Stimulated activated CD4-positive, alpha-beta T cell treated with anti-CD3 and anti-CD28 coated beads, TNF-alpha, amount 100 ng/mL, for 4 hours (primary cell): ENCODE measurements at places on chromosomes 6 and 20.

DNA sequence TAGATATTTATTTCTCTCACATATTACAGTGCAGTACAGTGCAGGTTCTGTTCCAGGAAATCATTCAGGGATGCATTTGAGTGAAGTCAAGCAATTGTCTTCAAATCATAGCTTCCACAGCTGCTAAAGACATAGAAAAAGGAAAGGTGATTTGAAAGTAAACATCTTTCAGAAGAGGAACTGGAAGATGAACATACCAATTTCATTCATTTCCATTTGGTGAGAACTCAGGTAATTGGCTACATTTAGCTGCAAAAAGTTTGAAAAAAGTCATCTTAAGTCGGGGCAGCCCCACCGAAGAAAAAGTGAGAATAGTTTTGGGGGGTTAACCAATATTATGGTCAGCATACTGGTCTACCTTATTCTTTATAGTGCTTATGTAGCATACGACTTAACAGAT is 61.4 kb upstream of the IL20RA start:
- DNase-seq = no peak

DNA sequence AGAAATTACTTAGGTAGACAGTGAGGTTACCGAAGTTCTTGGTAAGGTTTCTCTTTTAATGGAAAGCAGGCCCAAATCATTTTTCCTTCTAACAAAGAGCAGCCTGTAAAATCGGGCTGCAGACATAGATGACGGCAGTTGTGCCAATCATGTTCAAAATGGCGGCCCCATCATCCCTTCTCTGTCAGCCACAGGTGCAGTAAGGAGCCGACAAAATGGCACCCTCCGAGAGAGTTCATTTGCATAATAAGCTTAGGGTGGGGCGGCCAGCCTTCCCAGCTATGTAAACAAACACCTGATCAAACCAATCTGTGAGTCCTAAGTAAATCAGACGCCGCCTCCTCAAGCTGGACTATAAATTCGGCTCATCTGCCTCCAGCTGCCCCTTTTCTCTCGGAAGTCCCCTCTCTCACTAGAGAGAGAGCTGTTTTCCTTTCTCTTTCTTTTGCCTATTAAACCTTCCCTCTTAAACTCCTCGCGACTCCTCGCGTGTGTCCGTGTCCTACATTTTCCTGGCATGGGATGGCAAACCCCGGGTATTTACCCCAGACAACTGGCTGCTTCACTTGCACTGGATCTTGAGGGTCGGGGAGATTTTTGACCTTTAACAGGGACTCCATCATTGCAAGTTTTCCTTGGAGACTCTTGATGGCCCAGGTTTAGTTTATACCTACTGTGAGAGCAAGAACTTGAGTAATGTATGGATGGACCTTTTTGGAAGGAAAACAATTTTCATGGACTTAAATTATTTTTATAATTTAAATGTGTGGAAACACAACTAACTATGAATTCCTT is 8.9 kb upstream of the DDR1 start:
- no peak for DNase-seq

DNA sequence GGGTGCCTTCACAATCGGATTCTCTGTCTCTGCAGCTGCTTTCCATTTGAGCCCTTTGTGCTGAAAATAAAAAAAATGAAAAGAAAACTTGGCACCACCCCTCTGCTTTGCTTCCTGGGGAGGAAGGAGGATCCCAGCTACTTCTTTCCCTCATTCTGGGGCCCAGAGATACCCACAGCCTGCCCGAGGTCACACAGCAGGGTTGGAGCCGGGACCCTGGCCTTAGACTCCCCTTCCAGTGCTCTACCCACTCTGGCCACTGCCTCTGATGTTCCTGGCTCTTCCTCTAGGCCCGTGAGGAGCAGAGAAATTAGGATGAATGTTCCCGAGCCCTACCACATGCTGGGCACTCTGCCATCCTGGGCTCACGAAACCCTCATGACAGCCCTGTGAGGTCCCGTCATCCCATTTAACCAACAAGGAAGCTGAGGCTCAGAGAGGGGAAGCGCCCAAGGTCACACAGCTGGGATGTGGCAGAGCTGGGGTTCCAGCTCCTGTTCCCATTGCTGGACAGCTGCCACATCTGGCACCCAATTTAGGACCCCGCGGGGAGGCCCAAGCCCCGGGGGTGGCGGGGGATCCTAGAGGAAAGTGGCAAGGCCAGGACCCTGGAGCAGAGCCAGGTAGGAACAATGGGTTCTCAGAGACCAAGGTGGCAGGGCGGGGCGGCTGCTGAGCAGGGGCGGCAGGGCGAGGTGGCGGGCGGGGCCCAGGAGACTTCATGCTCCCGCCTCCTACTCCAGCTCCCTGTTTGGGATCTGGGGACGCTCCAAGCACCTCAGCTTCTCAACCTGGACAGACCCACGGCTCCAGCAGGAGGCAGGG is 76.6 kb downstream of the CEBPB start:
- DNase-seq = no peak

DNA sequence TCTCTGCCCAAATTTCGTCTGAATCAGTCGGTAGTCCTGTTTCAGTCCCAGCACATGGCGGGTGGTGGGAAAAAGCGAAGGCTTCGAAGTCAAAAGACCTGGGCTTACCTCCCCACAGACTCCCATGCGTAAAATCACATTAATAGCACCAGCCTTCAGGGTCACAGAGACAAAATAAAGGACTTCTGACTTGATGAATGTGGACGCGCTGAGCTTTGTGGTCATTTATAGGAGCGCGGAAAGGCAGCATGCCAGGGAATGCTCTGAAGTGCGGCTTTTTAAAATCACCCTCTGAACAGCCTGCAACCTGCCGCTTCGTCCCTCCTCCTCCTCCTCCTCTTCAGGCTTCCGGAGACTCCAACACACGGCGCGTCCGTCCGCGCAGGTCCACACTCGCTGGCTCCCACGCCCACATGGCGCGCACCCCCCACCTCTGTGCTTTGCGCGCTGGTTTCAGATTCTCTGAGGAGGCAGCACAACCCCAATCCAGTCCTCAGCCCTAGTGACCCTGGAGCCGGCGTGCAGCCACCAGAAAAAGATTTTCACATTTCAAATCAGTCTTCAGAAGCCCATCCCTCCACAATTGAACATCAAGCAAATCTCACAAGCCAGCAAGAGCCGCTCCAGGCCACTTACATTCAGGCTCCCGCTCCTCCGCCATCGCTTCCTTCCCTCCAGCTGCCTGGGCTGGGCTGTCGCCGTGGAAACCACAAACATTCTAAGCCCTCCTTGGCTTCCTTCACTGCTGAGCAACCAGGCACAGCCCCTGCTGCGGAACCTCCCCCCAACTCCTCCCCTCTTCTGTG is at the start of gene C6orf118:
C6orf118 (minus strand) TSS at position 680 of the 806 bp plus-strand sequence; CDS start at position 661, 19 bp downstream.
- DNase-seq = no peak

GRCh38 chr6:143146186-143146851 is 85.6 kb downstream of the AIG1 start:
- no peak for DNase-seq

DNA sequence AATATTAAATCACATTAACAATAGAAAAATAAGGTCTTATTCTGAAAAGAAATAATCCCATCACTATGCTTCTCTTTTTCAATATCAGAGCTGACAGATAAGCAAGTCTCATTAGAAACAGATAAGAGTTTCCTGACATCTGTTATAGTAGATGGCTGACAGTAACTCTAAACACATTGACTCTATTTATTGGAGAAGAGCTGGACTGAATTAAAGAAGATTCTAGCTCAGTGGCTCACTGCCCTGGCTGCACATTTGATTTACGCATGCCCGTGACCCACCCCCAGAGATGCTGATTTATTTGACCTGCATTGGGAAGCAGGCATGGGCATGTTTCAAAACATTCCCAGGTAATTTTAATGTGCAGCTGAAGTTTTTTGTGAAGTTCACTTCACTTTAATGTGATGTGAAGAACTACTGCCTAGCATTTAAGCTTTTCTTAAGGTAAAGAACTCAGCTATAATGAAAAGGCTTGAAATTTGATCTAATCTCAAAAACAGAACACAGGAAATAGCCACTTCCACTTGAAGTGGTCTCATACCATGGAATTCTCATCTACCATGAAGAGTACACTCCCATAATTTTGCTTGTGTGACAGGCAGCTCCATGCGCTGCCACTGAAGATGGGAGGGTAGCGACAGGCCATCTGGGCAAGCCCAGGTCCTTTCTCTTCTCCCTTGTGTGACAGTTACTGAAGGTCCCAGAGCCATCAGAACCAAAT is 162.3 kb downstream of the TPBG start:
- no peak for DNase-seq

GRCh38 chr20:24790746-24791283 is 158.3 kb upstream of the CST7 start:
- no peak for DNase-seq

DNA sequence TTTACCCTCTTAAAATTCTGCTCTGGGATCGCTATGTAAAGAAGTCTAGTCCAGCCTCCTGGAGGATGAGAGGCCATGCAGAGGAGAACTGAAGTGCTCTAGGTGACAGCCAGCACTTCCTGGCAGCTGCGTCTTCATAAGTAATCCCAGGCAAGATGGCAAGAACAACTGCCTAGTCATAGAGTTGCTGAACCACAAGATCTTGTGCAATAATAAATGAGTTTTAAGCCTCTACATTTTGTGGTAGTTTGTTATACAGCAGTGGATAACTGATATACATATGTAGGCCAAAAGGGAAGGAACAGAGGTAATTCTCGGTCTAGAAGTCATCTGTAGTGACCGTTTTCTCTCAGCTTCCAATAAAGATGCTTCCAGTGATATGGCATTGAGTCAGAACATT is 103.8 kb upstream of the FLRT3 start:
- DNase-seq = no peak

DNA sequence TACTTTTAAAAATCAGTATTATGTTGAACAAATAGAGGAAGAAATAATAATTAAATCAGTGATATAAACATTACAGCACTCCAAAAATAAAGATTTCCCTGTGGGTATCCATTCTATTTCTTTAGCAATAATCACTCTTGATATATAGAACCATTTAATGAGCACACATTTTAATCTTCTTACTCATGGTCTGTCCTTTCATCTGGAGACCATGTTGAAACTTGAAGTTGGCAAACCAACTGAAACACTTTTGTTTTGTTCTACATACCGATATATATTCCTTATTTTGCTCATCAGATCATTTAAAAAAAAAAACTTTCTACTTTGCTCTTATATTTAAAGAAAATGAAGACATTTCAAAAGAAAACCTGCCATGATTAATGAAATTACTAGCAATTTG is 13.4 kb downstream of the C6orf58 start:
- no peak for DNase-seq

GRCh38 chr6:3305831-3306230 is 47.1 kb downstream of the PSMG4 start:
- no peak for DNase-seq

DNA sequence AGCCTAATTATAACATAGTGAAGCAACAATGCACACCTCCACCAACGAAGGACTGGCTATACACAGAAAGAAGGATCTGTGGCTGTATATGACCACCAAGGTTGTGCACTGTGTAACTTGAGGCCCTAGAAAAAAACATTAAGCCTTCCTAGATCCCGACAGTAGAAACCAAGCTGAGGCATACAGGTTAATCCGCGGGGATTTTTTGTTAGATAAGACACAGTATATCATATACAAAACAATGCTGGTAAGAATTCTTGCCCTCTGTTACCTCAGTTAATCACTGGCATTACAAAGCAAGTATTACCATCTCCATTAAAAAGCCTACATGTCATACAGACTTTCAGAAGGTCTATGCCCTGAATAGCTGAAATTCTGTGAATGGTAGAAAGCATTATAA is 228.8 kb downstream of the TBC1D32 start:
- DNase-seq = no peak

DNA sequence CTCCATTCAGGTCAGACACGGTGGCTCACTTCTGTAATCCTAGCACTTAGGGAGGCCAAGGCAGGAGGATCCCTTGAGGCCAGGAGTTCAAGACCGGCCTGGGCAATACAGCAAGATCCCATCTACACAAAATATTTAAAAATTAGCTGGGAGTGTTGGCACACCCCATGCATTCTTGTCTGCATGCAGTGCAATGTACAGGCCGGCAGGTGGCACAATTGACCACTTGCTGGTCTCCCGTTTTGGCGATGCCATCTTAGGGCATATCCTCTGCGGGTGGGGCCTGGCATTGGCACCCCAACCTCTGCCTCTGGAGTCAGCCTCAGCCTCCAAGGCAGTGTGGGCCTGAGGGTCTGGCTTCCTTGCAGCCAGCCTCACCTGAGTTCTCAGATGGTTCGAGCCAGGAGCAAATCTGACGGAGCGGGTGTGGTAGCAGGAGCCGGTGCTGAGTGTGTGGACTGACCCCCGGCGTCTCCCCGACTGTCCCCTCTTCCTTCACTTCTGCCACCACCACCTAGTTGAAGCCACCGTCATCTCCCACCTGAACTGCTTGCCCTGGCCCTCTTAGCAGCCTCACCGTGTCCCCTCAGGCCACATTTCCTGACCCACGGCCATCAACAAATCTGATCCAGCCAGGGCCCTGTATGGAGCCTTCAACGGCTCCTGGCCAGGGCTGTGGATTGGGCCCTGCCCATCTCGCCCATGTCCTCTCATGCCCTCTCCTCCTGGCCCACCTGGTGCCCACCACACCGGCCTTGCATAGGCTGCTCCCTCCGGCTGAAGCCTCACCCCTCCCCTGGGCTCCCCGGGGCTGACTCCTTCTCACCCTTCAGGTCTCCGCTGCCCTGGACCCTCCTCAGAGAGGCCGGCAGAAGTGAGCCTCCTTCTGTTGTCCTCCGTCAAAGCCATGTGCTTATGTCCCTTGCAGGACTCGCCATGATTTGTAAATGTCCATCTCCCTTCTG is 44.0 kb downstream of the EFCAB8 start:
- peak; percentile 39 for DNase-seq

DNA sequence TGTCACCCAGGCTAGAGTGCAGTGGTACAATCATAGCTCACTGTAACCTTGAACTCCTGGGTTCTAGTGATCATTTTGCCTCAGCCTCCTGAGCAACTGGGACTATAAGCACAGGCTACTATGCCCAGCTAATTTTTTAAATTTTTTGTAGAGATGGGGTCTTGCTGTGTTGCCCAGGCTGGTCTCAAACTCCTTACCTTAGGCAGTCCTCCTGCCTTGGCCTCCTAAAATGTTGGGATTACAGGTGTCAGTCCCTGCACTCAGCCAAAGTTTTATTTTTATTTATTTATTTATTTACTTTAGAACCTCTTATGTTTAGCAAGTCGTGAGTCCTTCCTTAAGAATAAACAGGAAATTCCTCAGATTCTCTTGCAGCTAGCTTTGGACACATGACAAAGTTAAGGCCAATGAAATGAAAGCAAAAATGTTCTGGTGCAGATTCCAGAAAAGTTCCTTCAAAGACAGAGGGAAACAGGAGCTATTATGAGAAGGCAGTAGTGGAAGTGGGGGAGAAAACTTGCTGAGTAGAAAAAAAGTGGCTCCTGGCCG is 19.1 kb downstream of the PIM1 start:
- no peak for DNase-seq

- no peak for DNase-seq
Measured at GRCh38 chr6:148828047-148828446, 81.2 kb downstream of the UST start.

GRCh38 chr20:47125758-47126591 is 230.5 kb downstream of the ZMYND8 start:
- DNase-seq = no peak

GRCh38 chr6:148932731-148933130 is 185.9 kb downstream of the UST start:
- DNase-seq = no peak

GRCh38 chr6:111952821-111953540 is 79.7 kb upstream of the FYN start:
- DNase-seq = no peak

- no peak for DNase-seq
Measured at GRCh38 chr6:116556065-116556464, 2.5 kb downstream of the CALHM4 start.

- DNase-seq = no peak
Measured at GRCh38 chr6:147000545-147001488, 203.4 kb upstream of the STXBP5 start.

- no peak for DNase-seq
Measured at GRCh38 chr6:69284176-69284730, 512.6 kb downstream of the LMBRD1 start.

- DNase-seq = no peak
Measured at GRCh38 chr6:157946865-157947532, 34.7 kb upstream of the SYNJ2 start.
